Right cardiac atrium (tissue), 5 donors: ENCODE measurements at places on chromosomes 4 and X. TPM values are rescaled to one million over a fixed set of nuclear protein-coding genes. Genes with fewer than 3 reads are reported as not detected.
A peak's percentile ranks its signal among the peaks of the same experiment; 100 is the strongest.

The ARAP2 gene
- polyA plus RNA-seq: 0.72 TPM

DNA sequence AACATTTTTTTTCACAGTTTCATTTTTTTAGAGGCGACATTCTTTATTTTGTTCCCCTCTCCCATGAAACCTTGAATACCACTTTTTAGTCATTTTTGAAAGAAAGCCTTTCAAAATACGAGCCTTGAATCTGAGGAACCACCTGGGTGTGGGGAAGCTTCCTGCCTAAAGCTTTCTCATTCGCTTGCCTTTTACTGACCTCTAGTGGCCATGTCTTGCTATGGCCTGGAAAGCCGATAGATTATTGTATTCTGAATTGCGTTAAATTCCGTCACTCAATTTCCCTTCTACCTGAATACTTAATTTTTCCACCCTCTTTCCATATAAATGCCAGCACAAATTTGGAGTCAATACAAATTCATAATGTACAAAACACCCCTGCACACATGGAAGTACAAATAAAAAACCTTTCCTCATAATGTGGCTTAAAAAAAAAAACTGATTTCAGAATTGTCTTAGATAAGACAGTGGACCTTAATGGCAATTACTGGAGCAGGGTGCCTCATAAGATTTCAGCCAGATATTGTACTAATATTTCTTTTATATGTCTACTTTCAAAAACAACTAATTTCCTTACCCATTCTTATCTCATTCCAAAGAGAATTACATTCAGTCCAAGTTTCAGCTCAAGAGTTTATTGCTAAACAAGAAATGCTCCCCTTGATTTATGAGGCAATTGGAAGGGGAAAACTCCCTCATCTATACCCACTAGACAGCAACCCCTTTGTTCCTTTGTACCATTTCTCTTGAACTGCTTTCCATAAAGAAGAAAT lies 217.9 kb downstream of the CENPC start:
- peak; percentile 18 for DNase-seq

GRCh38 chrX:134545510-134545909 lies 85.5 kb downstream of the HPRT1 start:
- no peak for DNase-seq

DNA sequence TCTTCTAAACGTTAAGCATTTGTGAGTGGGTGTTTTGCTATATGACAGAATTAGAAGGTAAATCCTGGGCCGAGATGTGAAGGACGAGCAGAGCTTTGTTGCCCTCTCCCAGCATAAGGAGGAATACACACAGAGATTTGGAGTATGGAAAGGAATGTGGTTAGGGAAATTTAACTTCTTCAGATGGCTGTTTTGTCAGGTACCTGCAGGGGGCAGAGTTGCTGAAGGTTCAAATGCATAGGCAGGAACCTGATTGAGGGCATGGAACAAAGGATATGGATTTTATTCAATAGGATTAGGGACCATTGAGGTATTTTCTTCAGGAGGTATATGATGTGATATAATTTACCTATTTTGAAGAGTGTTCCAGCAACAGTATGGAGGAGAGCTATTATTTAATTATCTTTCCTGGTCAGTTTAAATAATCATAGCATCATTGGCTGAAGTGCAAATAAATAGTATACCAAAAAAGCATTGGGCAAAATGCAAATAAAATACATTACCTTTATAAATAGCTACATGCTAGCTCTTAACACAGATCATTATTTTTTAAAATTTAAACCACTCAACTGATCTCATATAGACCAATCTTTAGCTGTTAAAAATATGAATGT lies 143.6 kb downstream of the SLIT2 start:
- DNase-seq: peak; percentile 10

DNA sequence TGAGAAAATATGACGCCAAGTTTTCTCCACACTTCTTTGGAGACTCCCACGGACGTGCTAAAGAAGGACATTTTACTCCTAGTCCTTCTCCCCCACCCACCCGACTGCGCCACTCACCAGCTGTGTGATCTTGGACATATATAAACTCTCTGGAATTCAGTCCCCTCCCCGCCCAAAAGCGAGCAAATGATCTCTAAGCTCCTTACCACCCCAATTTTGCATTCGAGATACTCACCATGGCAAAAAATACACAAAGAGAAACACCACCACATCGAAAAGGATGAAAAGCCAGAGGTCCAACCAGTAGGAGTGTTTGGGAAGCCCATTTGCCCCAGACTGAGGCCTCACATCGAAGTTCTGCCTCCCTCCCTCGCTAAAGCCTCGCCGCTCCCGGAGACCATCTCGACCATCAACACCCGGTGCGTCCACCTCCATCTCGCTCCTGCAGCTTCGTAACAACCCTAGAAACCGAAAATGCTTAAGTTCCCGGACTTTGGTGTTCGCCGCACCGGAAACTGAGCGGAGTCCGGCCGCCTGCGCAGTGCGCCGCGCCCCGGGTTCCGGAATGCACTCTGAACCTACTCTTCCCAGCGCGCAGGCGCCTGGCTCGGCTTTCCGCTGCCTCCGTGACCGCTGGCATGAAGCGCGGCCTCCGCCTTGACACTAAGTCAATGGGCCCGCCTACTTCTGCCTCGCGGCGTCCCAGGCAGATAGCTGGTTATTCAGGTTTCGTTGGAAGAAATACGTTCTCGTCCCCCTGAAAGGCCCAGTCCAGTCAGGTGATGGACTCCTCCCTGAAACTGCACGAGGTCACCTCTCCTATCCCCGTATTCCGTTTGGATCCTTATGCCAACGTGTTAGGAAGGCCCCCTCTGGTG lies 21.6 kb downstream of the FABP2 start:
- peak; percentile 97 for DNase-seq

GRCh38 chrX:120664081-120664480 lies 34.2 kb upstream of the C1GALT1C1 start:
- DNase-seq: no peak

The F8A2 gene
- not detected for polyA plus RNA-seq

GRCh38 chr4:120796271-120796670 lies 126.3 kb downstream of the PRDM5 start:
- no peak for DNase-seq

The CYSLTR1 gene
- polyA plus RNA-seq: 0.52 TPM

The PRSS12 gene
- polyA plus RNA-seq: 0.02 TPM

The INTU gene
- polyA plus RNA-seq: 4.4 TPM

The NXF3 gene
- polyA plus RNA-seq: 0.50 TPM

The TMPRSS11F gene
- polyA plus RNA-seq: not detected

The C4orf50 gene
- polyA plus RNA-seq: 0.02 TPM

- no peak for DNase-seq
Observed at GRCh38 chrX:6021316-6022091, 207.2 kb downstream of the NLGN4X start.
